Neural progenitor cell (in vitro differentiated cells): ENCODE measurements at places on chromosomes 4 and X.
A peak's percentile ranks its signal among the peaks of the same experiment; 100 is the strongest.

- no peak for DNase-seq
These were observed 97.7 kb upstream of the PDHA2 start for GRCh38 chr4:95742179-95742578.

- no peak for DNase-seq
These were observed 1.6 kb downstream of the DUSP9 start for GRCh38 chrX:153648358-153649177.

DNA sequence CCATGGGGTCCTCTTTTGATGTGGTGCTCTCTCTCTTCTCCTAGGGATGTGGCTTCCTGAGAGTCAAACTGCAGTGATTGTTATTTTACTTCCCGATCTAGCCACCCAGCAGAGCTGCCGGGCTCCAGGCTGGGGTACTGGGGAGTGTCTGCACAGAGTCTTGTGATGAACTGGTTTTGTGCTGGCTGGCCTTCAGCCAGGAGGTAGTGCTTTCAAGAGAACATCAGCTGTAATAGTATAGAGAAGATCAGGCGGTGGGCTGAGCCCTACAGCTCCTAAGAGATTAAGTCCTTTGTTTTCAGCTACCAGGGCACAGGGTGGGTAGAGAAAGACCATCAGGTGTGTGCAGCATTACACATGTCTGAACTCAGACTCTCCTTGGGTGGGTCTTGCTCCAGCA, 59.0 kb upstream of the AGTR2 start:
- no peak for DNase-seq

DNA sequence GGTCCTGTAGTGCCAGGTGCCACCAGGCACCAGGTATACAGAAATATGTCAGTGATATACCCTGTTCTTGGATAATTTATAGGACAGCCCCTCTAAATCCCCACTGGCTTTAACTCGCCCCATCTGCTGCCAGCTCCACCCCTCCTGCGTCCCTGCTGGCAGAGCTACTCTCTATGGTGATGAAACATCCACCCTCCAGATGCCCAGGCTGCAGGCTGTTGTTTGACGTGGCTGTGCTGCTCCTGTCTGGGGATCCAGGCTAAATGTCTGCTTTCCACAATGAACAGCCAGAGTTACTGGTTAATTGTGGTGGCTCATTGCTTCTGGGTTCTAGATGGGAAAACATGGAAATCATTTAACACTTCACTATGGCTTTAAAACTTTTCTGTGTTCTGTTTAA, 12.9 kb downstream of the NHSL2 start:
- no peak for DNase-seq

DNA sequence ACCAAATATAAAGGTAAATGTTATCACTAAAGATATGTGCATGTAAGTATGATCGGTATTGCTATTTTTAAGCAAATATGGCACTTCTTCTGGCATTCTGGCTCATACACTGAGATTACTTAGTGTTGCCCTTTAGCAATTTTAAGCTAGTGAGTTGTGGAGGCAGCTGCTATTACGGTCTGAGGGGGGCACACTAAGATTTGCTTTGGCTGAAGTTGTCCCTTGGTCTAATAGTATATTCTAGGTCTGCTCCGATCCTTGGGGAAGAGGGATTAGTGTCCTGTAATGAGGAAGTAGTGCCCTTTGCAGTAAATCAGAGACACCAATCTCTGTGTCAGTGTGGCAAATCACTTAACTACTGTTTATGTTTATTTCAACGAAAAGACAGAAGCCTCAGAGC, 196.5 kb upstream of the FTHL17 start:
- peak; percentile 22 for DNase-seq

DNA sequence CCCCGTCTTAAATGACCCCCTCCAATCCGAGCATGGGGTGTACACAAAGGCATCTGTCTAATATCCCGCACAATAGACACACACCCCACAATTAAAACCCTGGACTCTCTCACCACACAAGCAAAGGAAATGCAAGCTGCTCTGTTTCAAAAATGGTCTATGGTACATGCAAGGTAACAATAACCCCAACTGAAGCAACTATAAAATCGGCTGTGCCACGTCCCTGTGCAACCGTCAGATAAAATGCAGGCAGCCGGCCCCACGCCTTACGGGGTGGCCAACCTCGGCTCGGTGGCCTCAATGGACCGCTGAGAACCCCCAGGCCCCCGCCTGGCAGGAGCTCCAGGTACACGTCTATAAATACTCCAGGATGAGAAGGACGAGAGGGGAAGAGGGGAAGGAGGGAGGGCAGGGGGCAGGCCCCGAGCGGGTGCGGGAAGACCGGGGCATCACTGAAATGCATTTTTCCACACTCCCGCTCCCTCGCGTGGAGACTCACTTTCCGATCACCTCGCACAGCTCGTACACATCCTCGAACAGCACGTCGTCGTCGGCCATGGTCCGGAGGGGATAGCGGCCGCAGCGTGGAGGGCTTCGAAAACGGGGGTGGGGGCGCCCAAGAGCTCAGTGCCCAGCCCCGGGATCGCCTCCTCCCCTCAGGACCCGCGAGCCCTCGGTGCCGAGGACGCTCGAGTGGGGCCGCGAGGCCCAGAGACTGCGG, 763 bp downstream of the CASK start:
- DNase-seq: peak; percentile 61

DNA sequence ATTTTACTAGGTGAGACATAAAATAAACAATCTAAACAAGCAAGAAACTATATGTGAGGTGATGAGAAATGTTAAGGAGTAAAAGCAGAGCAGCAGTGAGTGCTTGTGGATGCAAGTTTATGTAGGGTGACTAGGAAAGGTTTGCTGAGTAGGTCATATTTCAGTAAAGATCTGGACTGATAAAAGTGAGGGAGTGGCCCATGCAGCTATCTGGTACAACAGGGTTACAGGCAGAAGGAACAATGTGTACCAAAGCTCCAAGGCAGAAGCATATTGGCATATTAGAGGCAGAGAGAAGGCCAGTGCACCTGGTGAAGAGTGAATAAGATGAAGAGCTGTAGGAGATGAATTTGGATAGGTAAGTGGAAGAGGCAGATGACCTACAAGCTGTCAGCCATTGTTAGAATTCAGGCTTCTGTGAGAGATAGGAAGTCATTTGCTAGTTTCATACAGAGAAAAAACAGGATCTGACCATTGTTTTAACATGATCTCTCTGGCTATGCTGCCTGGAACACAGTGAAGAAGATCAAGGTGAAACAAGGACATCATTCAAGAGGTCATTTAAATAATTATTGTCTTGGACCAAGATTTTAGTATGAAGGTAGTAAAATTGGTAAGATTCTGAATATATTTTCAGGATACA, 274.6 kb downstream of the ANKRD50 start:
- DNase-seq: no peak

GRCh38 chrX:139025816-139026215, 314.3 kb upstream of the FGF13 start:
- DNase-seq: no peak

DNA sequence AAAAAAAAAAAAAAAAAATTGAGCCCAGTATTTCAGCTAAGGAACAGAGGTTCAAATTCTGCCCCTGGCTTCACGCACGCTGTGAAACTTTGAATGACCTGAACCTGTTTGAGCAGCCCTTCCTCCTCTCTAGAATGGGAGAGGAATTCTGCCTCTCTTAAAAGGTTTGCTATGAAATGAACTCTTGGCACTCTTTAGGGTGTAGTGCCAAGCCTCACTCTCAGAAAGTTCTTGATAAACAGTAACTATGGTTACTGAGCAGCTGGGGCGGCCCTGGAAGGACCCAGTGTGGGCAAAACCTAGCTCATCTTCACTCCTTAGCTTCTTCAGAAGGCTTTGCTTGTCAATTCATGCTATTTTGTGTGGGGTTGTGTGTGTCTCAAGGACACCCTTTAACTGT, 73.7 kb downstream of the GEMIN8 start:
- no peak for DNase-seq

DNA sequence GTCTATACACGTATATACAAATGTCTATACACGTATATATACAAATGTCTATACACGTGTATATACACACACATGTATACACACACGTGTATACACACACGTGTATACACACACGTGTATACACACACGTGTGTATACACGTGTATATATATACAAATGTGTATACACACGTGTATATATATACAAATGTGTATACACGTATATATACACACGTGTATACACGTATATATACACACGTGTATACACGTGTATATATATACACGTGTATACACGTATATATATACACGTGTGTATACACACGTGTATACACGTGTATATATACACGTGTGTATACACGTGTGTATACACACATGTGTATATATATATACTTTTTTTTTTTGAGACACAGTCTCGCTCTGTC, 23.9 kb upstream of the N4BP2 start:
- DNase-seq: no peak

- no peak for DNase-seq
These were observed 90.2 kb downstream of the ARHGAP10 start for GRCh38 chr4:147822128-147822527.

DNA sequence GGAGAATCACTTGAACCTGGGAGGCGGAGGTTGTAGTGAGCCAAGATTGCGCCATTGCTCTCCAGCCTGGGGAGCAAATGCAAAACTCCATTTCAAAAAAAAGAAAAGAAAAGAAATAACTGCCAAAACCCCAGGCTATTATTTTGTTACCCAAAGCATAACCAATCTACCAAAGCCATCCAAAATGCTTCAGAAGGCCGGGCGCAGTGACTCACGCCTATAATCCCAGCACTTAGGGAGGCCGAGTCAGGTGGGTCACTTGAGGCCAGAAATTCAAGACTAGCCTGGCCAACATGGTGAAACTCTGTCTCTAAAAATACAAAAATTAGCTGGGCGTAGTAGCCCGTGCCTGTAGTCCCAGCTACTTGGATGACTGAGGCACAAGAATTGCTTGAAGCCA, 49.8 kb downstream of the SMIM31 start:
- DNase-seq: no peak

DNA sequence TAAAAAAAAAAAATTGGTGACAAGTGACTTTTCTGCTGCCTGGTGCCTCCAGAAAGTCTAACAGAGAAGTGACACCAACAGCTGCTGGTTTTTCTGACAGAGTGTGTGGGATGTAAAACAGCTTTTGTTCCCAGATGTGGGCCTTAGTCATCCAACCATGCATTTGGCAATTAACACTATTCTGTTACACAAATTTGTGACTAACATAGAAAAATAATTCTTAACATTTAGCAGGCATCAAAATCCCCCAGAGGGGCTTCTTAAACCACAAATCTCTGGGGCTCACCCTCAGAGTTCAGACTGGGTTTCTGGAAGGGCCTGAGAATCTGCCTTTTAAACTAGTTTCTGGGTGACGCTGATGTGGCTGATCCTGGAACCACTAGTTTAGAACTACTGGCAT, 100.5 kb upstream of the PCDH7 start:
- no peak for DNase-seq
